Activated CD4-positive, alpha-beta T cell treated with anti-CD3 and anti-CD28 coated beads, Interleukin-2, amount 10 ng/mL, durations not matched to agents 7 days and 5 days (primary cell): ENCODE measurements at places on chromosomes 4 and X. TPM values are rescaled to one million over a fixed set of nuclear protein-coding genes. Genes with fewer than 3 reads are reported as not detected.

- no peaks in the 10 kb centered on the region for H3K27me3 ChIP-seq
- no peaks in the 10 kb centered on the region for H3K36me3 ChIP-seq
- no peak overlapping the region for H3K27ac ChIP-seq
- no peak overlapping the region for H3K4me3 ChIP-seq
These were observed 391.0 kb downstream of the SPRY1 start for GRCh38 chr4:123787512-123788080.

DNA sequence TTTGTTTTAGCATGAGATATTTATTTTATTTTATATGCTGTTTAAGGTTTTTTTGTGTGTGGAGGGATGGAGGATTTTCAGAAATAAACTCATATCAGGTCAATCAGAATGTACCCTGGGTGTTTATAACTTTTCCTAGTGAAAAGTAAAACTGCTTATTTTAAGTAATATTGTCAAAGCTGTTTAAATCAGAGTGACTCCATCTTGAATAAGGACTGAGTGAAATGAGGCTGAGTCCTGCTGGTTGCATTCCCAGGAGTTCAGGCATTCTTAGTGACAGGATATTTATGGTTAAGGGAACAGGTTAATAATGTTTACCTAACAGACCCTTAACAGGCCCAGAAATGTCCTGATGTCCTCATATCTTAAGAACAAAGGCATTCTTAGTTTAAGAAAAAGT lies 1160.9 kb upstream of the PCDH7 start:
- no peak for DNase-seq
- no peaks in the 10 kb centered on the region for H3K27me3 ChIP-seq
- H3K4me1 ChIP-seq: no peaks in the 10 kb centered on the region
- H3K27ac ChIP-seq: no peak overlapping the region

Gene TENM3
- total RNA-seq: not detected

- no peaks in the 10 kb centered on the region for H3K27me3 ChIP-seq
- no peak overlapping the region for H3K4me3 ChIP-seq
- peaks cover 42% of the 10 kb centered on the region for H3K4me1 ChIP-seq
- H3K36me3 ChIP-seq: peaks cover 57% of the 10 kb centered on the region
These were observed 8.3 kb downstream of the PPM1K start for GRCh38 chr4:88275949-88276515.

GRCh38 chrX:47973235-47973634 lies 30.6 kb downstream of the ZNF182 start:
- DNase-seq: no peak
- no peaks in the 10 kb centered on the region for H3K4me1 ChIP-seq
- H3K4me3 ChIP-seq: no peak overlapping the region
- no peaks in the 10 kb centered on the region for H3K27me3 ChIP-seq
- no peak overlapping the region for H3K27ac ChIP-seq
- H3K36me3 ChIP-seq: peaks cover 48% of the 10 kb centered on the region

DNA sequence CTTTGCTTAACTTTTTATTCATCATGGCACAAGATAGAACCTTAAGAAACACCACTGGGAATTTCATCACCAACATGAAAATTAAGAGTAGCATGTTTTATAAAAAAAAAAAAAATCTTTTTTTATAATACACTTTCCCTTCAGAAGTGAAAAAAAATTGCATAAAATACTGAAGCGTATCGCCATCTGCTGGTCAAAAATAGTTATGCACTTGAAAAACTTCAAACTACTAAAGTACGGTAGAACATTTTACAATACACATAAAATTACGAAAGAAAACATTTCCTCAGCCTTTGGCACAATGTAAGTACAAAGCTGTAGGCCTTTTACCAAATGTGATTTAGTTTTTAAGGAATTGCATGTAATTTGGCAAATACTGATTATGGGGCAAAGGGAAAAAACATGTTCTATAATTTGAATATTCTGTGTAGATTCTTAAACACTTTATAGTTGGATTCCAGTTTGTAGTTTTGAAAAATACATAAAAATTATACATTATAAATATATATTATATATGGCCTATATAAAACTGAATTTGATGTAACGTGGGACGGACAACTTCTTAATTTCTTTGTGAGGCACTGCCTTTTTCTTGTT lies 26.5 kb downstream of the HCCS start:
- peaks cover 2% of the 10 kb centered on the region for H3K27me3 ChIP-seq
- H3K4me1 ChIP-seq: no peaks in the 10 kb centered on the region
- DNase-seq: peak; percentile 19
- H3K27ac ChIP-seq: no peak overlapping the region

GRCh38 chr4:163815776-163816175 lies 321.3 kb downstream of the TMA16 start:
- no peaks in the 10 kb centered on the region for H3K4me1 ChIP-seq
- no peaks in the 10 kb centered on the region for H3K36me3 ChIP-seq
- no peak overlapping the region for H3K4me3 ChIP-seq
- no peak for DNase-seq

Gene TACR3
- not detected for total RNA-seq

DNA sequence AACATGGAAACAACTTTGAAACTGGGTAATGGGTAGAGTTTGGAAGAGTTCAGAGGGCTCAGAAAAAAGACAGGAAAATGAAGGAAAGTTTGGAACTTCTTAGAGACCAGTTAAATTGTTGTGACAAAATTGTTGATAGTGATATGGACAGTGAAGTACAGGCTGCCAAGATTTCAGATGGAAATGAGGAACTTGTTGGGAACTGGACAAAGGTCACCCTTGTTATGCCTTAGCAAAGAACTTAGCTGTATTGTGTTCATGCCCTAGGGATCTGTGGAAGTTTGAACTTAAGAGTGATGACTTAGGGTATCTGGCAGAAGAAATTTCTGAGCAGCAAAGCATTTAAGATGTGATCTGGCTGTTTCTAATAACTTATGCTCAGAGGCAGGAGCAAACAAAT lies 5.1 kb upstream of the ARL13A start:
- no peaks in the 10 kb centered on the region for H3K27me3 ChIP-seq
- H3K4me3 ChIP-seq: no peak overlapping the region
- no peaks in the 10 kb centered on the region for H3K36me3 ChIP-seq
- no peaks in the 10 kb centered on the region for H3K4me1 ChIP-seq
- no peak overlapping the region for H3K27ac ChIP-seq
- no peak for DNase-seq

Gene XPNPEP2
- total RNA-seq: 1.3 TPM

Gene FGF5
- total RNA-seq: not detected

Gene CLCN3
- 27.9 TPM for total RNA-seq

DNA sequence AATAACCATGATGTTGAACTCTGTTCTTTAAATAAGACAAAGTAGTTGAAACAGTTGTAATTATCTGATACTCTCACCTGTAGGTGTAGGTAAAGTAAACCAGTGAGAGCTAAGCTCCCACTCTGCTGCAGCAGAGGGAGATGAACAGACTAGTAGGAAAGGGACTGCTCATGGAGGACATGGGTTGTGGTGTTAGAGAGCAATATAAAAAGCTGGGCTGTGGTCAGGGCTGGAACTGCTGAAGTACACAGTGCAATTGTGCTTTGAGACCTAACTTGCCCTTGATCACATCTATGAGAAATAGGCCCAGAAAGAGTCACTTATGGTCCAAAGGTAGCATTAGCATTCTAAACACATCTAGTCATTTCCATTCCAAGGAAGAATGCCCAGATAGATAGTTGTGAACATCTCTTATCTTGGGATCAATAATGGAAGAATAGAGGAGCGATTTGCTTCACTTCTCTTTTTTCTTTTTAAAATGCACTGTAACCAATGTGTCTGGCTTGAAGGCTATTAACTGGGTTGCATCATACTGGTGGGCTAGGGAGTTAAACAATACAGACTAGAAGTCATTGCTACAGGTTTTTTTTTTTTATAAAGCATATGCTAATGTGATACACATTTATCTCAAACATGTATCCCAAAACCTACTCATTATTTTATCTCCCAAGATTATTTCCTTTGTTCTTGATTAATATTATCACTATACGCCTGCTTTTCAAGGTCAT lies 251.3 kb upstream of the CENPE start:
- H3K36me3 ChIP-seq: no peaks in the 10 kb centered on the region
- no peak overlapping the region for H3K27ac ChIP-seq
- no peaks in the 10 kb centered on the region for H3K4me1 ChIP-seq
- no peak overlapping the region for H3K4me3 ChIP-seq
- no peaks in the 10 kb centered on the region for H3K27me3 ChIP-seq

Gene BEND4
- 0.19 TPM for total RNA-seq

DNA sequence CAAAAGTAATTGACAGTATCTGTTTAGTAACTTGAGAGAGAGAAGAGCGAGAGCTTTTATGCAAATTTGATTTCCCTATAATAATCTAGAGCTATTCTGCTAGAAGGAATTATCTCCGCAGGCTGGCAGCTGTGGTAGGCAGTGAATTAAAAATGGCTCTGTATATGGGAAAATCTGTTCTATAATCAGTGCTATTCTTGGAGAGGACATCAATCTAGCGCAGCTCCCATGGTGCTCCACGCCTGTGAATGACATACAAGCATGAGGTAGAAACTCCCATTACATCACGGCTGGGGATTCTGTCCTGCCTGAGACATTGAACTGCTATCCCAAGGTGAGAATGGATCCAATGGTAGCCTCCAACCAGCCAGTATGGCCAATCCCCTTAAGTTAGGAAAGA lies 179.0 kb downstream of the DHX15 start:
- no peak overlapping the region for H3K27ac ChIP-seq
- no peaks in the 10 kb centered on the region for H3K36me3 ChIP-seq
- DNase-seq: no peak

GRCh38 chr4:57265831-57266582 lies 155.8 kb upstream of the IGFBP7 start:
- H3K27ac ChIP-seq: no peak overlapping the region
- no peaks in the 10 kb centered on the region for H3K27me3 ChIP-seq
- no peaks in the 10 kb centered on the region for H3K4me1 ChIP-seq
- no peak for DNase-seq
- no peaks in the 10 kb centered on the region for H3K36me3 ChIP-seq

GRCh38 chrX:96683997-96684338 lies 674 bp upstream of the DIAPH2 start:
- H3K27ac ChIP-seq: peak overlapping the region; percentile 97
- peak overlapping the region; percentile 94 for H3K4me3 ChIP-seq
- H3K36me3 ChIP-seq: peaks cover 7% of the 10 kb centered on the region
- peaks cover 34% of the 10 kb centered on the region for H3K4me1 ChIP-seq
- H3K27me3 ChIP-seq: no peaks in the 10 kb centered on the region

Gene MTTP
- not detected for total RNA-seq

Gene NAAA
- 39.6 TPM for total RNA-seq

Gene ABCG2
- 1.4 TPM for total RNA-seq

- peaks cover 8% of the 10 kb centered on the region for H3K27me3 ChIP-seq
- no peak overlapping the region for H3K4me3 ChIP-seq
- H3K4me1 ChIP-seq: no peaks in the 10 kb centered on the region
- H3K36me3 ChIP-seq: no peaks in the 10 kb centered on the region
- no peak overlapping the region for H3K27ac ChIP-seq
- DNase-seq: no peak
These were observed 71.5 kb upstream of the UCP1 start for GRCh38 chr4:140640150-140640748.

DNA sequence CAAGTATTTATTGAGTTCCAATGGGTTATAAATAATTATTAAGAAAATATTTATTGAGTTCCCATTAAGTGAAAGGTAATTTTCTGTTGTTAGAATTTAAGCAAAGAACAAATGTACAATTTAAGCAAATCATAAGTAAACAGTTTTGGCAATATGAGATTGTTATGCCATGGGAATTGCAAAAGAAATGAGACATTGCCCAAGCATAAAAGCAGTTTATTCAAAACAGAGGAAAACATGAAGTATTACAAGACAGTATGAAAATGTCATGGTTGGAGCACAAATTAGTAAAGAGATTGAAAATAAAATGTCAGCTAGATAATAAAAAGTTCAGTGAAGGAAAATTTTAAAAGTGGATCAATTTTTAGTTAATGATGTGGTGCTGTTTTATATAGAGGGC lies 706.1 kb upstream of the EPHA5 start:
- H3K4me1 ChIP-seq: no peaks in the 10 kb centered on the region
- no peaks in the 10 kb centered on the region for H3K27me3 ChIP-seq
- no peak overlapping the region for H3K27ac ChIP-seq
- no peak overlapping the region for H3K4me3 ChIP-seq
- DNase-seq: no peak

- H3K27ac ChIP-seq: no peak overlapping the region
- no peaks in the 10 kb centered on the region for H3K36me3 ChIP-seq
- no peak overlapping the region for H3K4me3 ChIP-seq
- no peak for DNase-seq
- peaks cover 9% of the 10 kb centered on the region for H3K27me3 ChIP-seq
These were observed 96.2 kb downstream of the UGT8 start for GRCh38 chr4:114694770-114695169.

GRCh38 chr4:37124800-37125199 lies 119.7 kb upstream of the NWD2 start:
- H3K36me3 ChIP-seq: no peaks in the 10 kb centered on the region
- H3K4me1 ChIP-seq: no peaks in the 10 kb centered on the region
- H3K27me3 ChIP-seq: no peaks in the 10 kb centered on the region
- no peak overlapping the region for H3K27ac ChIP-seq
- DNase-seq: no peak

Gene RAB9B
- 0.40 TPM for total RNA-seq

Gene FAT4
- not detected for total RNA-seq

Gene HTR2C
- not detected for total RNA-seq

Gene PCDH10
- total RNA-seq: not detected

DNA sequence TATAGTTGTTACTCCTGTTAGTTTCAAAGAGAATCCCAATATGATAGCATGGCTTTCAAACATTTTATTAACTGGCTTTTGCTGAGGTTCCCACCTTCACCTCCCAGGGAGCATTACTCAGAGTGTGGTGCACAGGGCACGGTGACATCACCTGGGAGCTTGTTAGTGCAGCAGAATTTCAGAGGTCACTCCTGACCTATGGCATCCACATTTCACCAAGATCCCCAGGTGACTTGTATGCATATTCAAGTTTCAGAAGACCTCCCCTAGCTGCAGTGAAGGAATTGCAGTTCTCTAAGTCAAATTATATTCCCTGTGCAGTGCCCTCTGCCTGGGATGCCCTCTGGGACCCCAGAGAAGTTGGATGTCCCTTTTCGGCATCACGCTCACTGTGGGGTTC lies 29.7 kb upstream of the LNX1 start:
- no peak for DNase-seq
- no peaks in the 10 kb centered on the region for H3K36me3 ChIP-seq
- no peak overlapping the region for H3K4me3 ChIP-seq
- H3K4me1 ChIP-seq: no peaks in the 10 kb centered on the region

Gene IL21
- 0.69 TPM for total RNA-seq

Gene PDLIM5
- 23.2 TPM for total RNA-seq

DNA sequence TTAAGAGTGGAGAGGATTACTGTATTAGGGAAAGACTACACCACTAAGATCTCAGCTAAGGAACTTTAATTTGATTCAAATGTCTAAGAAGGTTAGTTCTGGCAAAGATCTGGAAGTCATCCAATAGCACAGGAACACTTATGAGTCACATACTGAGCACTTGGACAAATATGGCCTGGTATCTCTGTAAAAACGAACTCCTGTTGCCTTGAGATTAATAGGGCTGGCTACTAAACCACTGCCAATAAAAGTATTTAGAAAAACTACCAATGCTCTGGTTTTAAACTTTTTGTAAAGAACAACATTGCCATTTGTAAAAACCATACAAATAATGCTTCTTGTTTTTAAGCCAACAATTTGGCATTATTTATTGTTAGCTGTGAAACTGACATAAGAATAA lies 70.5 kb downstream of the SEC24D start:
- H3K27ac ChIP-seq: no peak overlapping the region
- H3K27me3 ChIP-seq: no peaks in the 10 kb centered on the region
- no peak for DNase-seq
- no peaks in the 10 kb centered on the region for H3K4me1 ChIP-seq
- peaks cover 15% of the 10 kb centered on the region for H3K36me3 ChIP-seq
- no peak overlapping the region for H3K4me3 ChIP-seq
